NCI-H1417 treated with DMSO at 0.1 percent for 48 hours (cell line): ENCODE measurements at places on chromosomes 16 and 17.

DNA sequence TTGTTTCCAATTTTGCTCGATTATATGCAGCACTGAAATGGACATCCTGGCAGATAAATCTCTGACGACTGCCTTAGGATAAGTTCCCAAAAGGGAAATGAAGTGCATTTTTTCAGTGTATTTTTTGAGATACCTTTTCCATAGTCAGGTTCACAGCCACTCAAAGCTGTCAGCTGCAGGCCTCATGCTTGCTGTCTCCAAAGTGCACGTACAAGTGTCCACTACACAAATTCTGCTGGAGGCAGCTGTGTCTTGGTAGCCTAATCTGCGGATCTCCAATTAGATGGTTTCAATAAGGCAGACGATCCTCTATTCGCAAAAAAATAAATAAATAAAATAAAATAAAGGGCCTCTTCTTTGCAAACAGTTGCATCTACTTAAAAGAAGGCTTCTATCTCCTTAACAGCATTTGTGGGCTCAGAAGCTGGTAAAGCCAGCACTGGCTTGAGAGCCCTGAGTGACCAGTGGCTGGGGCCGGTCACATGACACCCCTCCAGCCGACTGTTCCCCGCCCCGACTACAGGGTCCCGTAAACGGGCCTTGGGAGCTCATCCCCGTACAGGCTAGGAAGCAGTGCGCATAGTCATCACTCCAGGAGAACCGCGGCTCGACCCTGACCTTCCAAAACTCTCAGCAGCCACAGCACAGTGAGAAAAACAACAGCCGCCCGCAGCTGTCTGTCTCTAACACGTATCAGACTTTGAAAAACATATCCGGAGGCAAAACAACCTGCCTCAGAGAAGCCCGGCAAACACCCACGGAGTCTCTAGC lies 18.8 kb downstream of the RPH3AL start:
- no peak for DNase-seq

DNA sequence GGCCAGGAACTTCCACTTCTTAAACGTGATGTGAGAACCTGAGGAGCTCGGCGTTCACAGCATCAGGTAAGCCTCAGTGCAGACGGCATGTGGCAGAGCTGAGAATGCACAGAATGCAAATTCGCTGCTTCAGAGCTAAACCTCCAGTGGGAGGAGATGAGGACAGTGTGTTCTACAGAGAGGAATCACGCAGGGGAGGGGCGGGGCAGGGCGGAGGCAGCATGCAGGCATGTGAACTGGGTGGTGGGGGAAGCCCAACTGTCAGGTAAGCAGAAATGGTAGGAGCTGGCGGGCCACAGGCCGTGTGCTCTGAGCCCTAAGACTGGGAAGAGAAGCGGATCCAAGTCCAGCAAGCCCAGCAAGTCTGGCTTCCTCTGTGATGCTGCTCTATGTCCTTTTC lies 94.7 kb downstream of the ZNF778 start:
- DNase-seq, result no peak

- no peak for DNase-seq
Measured at GRCh38 chr17:80060644-80061043, 24.2 kb downstream of the CCDC40 start.

GRCh38 chr16:3171181-3171854 lies 16.7 kb upstream of the OR1F1 start:
- DNase-seq, result no peak
